ENCODE measurements at places on chromosomes 6 and 20.

DNA sequence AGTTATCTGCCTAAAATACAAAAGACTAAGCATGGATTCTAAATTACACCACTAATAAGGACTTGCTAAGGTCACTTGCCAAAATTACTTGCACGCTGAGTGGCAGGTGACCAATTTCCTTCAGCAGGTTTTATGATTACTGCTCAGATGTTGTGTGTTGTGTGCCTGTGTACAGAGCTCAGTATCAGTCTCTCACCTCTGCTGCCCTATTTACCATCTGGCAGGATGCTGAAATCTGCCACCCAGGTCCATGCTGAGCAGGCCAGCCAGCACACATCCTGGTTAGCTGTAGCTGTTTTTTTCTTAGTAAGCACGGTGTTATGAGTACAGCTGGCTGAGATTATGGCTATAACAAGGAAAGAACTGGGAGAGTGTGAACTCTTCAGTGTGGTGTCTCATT, 34.0 kb downstream of the ELOVL4 start:
- DNase-seq = no peak

DNA sequence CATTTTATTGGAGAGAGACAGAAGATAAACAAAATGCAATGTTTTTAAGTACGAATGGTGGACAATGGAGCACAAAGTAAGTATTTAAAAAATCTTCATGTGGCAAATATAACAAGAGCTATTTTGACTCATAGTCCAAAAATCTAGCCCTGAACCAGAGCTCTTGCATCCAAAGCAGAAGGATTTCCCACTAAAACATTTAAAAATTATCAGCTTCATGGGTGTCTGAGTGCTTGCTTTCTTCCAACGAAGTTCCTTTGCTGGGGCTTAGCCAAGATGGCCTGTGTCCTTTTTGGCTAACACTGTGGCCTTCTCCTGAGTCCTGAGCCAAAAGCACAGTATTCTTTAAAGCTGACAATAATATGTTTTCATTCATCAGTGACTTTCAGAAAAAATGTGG, 161.7 kb downstream of the RIMS1 start:
- DNase-seq = no peak

DNA sequence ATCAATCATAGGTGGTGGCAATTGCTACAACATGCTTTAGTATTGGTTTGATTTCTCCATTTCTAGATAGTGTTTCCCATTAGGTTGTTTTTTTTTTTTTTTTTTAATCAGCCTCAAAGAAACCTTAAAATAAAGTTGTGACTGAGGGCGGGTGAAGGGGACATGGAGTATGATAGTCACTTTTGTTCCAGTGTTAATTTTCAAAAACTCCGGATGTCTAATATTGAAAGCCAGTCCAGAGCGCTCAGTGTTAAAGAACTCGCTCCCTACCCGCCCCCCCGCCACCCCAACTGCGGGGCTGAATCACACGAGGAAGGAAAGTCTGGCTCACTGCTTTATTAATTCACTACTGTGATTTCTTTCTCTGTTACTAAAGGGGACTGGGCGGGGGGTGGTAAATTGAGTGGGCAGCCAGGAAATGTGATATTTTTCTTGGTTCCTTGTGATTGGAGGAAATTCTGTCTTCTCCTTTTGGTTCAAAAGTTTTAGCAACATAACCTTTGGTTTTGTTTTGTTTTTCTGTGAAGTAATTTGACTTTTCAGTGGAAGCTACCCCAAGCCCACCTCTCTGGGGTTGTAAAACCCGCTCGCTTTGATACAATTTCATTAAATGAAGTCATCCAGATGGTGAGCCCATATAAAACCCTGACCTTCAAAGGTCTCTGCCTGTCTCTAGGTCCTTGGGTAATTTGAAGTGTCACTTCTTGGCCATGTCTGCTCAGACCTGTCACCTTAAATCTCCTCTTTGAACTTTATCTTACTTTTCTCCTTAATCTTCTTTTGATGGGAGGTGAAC, 38.0 kb downstream of the TNFAIP3 start:
- no peak for DNase-seq

DNA sequence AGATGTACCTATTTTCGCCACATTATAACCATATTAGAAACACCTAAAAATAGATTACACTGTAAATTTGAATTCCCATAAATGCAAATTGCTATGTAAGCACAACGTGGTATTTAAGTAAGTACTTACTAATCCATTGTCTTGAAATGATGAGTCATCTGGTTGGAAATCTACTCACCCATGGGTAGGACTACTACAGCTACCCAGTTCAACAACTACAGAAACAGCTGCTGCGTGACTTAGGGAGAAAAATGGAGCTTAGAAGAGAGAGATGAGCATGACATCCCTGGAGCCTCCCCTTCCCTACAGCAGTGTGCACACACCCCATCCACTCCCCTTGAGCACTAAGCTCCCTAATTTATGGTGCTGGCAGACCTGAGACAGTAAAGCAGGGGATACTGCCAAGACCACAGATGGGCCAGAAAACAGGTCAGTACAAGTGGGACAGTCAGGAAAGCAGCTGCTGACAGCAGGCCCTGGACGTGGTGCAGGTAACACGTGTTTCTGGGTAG, 26.9 kb downstream of the RRAGD start:
- no peak for DNase-seq

GRCh38 chr20:20480126-20480525, 112.2 kb downstream of the INSM1 start:
- DNase-seq = no peak

- no peak for DNase-seq
These were observed 44.3 kb downstream of the OR2B2 start for GRCh38 chr6:27867945-27868300.

GRCh38 chr20:50186151-50186885, 4.3 kb upstream of the CEBPB start:
- DNase-seq = peak; percentile 93

DNA sequence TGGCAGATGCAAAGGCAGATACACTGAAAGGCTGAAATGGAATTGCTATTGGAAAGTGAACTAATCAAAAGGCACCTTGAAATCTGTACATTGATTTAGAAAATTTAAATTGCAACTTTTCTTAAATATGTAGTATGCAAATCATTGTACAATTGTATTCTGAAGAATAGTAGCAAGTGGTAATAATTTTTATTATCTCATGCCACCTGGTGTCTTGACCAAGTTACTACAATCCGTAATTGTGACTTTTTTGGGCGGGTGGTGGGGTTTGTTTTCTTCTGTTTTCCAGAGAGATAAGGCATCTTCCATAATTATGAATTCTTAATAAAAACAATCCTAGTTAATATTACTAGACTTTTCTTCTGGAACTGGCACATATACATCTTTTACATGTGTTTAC, 12.5 kb upstream of the BCKDHB start:
- DNase-seq = no peak

DNA sequence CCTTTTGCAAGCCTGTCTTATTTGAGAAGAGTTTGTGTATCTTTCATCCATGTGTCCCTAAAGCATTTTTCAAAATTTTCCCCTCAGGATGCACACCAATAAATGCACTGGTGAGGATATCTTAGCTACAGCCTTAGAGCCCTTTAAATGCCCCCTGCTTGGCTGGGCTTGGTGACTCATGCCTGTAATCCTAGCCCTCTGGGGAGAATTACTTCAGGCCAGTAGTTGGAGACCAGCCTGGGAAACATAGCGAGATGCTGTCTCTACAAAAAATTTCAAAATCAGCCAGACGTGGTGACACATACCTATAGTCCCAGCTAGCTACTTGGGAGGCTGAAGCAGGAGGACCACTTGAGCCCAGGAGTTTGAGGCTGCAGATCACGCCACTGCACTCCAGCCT, 33.8 kb upstream of the PLCB4 start:
- DNase-seq = peak; percentile 74

DNA sequence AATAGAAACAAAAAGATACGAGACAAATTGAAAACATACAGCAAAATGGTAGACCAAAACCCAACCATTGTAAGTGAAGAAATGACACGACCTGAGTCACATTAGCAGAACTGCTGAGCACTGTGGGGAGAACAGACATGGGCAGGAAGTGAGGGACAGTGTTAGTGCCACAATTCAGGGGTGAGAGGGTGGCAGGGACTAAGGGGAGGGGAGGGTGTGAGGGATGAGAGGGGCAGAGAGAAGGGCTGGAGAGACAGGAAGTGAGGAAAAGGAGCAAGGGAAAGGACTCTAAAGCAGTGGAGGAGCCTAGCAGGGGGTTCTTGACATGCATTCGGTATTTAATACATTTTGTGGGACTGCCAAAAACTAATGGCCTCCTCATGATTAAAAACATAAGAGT, 45.0 kb upstream of the TRIM26 start:
- no peak for DNase-seq

GRCh38 chr6:22556266-22556665, 13.1 kb upstream of the HDGFL1 start:
- DNase-seq = no peak

GRCh38 chr20:33113387-33113908, 34.0 kb downstream of the BPIFB4 start:
- no peak for DNase-seq

GRCh38 chr20:55264703-55265239, 740.5 kb downstream of the CBLN4 start:
- no peak for DNase-seq

DNA sequence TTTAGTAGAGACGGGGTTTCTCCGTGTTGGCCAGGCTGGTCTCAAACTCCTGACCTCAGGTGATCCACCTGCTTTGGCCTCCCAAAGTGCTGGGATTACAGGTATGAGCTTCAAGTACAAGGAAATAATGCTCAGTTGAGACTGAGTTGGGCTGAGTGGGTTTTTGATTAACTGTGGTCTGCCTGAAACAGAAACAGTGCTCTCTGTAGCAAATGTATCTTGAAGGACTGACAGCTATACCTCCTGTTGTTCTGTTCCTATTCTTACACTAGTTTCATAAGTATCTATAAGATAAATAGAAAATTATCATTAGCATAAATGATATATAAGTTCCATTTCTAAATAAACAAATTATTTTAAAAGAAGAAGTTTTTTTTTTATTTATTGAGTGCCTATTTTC, 142.8 kb upstream of the PTPRK start:
- no peak for DNase-seq

GRCh38 chr6:127210725-127211124, 55.9 kb upstream of the RNF146 start:
- no peak for DNase-seq

GRCh38 chr6:145327586-145327985, 407.7 kb downstream of the EPM2A start:
- no peak for DNase-seq
